Naive B cell (primary cell): ENCODE measurements at places on chromosomes 12 and 14. TPM values are rescaled to one million over a fixed set of nuclear protein-coding genes. Genes with fewer than 3 reads are reported as not detected.
A peak's percentile ranks its signal among the peaks of the same experiment; 100 is the strongest.

DNA sequence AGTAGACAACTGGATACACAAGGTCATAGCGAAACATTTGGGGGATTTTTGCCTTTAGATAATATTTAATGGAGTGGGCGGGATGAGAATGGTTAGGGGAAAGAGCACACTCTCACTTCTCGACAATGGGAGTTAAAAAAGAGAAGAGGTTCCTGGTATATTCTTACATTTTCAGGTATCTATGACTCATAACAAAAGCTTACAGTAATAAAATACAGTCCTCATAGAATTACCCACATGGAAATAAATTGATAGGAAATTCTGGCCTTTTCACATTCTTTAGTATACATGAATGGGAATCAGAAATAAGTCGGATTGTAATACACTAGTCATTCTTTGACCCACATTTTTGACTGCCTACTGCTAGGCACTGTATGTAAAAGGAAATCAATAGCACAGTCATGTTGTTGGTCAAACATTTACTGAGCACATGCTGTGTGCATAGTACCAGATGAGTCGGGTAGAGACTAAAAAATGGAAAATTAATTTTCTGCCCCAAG is 8.2 kb upstream of the CRADD start:
- DNase-seq: no peak

AQP6 gene
- not detected for polyA plus RNA-seq

- DNase-seq: no peak
These were observed 84.5 kb upstream of the CDKN3 start for GRCh38 chr14:54312166-54312801.

DNA sequence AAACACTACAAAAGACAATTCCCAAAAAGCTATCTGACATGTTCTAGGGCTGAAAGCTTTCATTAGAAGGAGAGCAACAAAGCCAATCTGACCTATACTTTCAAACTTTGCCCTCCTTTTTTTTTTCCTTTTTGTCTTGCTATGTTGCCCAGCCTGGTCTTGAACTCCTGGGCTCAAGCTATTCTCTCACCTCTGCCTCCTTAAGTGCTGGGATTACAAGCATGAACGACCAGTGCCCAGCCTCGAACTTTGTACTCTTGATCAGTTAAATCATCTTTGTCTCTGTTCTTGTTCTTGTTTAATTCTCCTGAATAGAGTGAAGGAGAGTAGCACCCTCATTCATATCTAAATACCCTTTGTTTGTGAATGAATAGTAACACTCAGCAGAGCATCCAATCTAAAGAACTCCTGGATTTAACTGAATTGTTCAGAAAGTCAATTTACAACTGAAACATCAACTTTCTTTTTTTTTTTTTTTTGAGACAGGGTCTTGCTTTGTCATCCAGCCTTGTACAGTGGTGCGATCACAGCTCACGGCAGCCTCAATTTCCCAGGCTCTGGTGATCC is 22.1 kb downstream of the ERP29 start:
- no peak for DNase-seq

KRT77 gene
- not detected for polyA plus RNA-seq

DNA sequence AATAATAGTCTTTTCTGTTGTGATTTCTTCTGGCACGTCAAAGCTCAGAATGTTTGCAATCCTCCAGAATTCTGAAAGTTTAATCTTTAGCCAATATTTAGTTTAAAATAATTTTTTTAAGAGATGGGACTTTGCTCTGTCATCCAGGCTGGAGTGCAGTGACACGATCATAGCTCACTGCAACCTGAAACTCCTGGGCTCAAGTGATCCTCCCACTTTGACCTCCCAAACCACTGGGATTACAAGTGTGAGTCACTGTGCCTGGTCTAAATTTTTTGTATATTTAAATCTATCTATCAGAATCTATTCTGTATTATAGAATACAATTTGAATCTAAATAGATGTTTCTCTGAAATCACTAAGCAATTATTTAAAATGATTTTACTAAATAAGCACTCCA is 572.7 kb downstream of the VRK1 start:
- DNase-seq: no peak

DNA sequence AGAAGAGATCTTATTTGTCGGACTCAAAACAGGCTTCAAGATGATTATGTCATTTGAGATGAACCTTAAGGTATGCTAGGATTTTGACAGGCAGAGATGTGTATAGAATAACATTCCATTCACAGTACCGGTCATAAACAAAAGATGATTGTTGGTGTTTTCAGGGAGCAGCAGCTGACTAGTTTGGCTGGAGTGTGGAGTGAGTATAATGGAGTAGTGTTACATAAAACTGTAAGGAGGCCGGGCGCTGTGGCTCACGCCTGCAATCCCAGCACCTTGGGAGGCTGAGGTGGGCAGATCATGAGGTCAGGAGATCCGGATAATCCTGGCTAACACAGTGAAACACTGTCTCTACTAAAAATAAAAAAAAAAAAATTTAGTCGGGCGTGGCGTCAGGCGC is 23.9 kb downstream of the SERPINA10 start:
- DNase-seq: no peak

DNA sequence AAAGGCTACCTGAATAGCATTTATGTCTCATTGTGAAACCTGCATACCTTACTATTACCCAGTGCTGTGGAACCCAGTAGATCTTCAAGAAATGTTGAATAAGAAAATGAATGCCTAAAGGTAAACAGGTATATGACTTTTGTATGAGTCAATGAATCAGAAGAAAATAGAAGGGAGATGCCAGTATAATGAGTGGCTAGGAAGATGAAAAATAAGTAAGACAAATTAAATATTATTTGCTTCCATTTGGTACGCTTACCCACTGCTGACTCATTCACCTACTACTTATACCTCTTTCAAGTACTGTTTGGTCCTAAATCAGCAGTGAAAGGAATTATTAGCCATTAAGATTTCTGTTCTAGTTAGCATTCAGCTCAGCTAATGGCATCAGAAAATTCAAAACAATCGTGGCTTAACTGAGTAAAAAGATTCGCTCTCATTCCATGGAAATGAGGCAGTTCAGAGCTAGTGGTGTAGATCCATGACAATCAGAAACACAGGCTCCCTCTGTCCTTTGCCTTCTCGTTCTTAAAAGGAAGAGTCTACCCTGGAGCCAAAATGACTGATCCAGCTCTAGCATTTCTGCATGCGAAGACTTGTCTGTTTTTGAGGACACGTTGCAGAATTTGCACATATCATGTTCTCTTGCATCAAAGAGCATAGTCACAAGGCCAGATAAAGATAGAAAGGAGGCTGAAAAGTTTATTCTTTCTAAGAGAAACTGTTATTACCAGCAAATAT is 705.8 kb upstream of the USP15 start:
- no peak for DNase-seq

DNA sequence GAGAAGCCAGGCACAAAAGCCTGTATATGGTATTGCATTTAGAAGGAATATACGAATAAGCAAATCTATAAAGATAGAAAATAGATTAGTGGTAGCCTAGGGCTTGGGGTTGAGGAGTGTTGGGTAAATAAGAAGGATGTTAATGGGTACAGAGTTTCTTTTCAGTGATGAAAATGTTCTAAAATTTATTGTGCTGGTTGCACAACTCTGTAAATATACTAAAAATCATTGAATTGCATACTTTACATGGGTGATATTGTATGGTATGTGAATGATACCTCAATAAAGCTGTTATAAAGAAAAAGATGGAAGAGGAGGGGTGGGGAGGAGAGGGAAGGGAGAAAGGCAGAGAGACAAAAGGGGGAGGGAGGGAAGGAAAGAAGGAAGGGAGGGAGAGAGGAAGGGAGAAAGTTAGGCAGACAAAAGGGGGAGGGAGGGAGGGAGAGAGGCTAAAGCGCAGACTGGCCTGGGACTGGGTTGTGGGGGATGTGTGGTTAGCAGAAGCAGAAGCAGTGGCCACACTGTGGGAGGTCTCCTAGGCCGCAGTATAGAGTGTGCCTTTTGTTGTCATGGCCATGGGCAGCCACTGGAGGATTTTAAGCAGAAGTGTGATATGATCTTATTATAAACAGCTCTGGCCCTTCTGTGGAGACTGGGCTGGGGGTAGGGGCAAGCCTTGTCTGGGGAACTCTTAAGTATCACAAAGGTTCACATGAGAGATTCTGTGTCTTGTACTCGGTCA is 73.6 kb upstream of the ELK3 start:
- DNase-seq: peak; percentile 31

KRT73 gene
- not detected for polyA plus RNA-seq

DNA sequence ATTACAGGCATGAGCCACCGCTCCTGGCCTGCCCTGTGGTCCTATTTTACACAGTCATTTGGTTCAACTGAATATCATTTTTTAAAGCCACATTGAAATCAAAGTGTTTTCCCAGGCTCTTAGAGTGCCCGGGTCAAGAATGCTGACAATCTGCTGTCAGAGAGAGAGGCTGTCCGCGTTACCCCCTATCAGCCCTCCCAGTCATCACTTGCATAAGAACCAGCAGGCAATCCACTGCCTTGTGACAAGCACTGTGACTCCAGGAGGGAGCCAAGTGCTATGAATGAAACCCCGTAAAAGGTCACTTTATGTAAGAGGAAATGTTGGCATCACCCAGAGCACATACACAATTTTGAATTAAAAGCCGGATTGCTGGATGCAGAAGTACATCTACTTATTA is 13.5 kb downstream of the PHLDA1 start:
- no peak for DNase-seq
